ENCODE measurements at places on chromosomes 6 and 20.

DNA sequence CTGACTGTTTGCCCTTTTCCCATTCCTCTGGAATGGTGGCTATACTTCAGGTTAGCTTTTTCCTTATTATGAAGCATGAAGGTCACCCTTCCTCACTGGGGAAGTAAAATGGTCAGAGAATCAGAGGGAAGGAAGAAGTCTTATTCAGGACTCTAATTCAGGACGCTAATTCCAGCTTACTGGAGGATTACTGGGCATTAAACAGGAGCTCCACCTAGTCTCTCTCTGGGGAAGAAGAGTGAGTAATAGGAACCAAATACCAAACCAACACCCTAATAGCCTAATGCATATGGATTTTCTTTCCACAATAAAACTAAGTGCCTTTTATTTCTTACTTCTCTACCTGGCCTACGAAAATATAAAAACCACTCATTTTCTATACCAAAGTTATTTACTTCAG lies 10.1 kb downstream of the CRISP1 start:
- DNase-seq = no peak

GRCh38 chr6:95543798-95544197 lies 33.5 kb upstream of the MANEA start:
- DNase-seq = no peak

GRCh38 chr20:63495741-63496595 lies 2.9 kb downstream of the EEF1A2 start:
- peak; percentile 51 for DNase-seq

GRCh38 chr20:49713753-49714712 lies at the start of gene B4GALT5:
Gene B4GALT5, minus strand, starts transcription at chr20:49713878. Its CDS starts 188 bp downstream, at chr20:49713690.
- DNase-seq = peak; percentile 85

DNA sequence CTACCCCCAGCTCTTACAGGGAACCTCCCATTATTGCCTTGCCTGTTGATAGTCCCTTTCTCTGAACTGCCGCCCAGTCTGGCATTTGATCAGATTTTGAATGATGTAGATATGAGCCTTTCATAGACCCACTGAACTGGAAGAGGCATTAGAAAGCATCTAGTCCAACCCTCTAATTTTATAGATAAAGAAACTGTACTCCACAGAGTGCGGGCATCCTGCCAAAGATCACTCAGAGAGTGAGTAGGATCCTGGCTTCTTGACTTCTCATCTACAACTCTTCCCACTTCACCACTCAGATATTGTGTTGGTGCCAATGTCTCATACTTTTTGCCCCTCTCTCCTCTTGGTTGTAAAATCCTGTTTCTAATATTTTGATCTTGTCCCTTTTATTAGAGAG lies 179.2 kb upstream of the BMP2 start:
- no peak for DNase-seq

DNA sequence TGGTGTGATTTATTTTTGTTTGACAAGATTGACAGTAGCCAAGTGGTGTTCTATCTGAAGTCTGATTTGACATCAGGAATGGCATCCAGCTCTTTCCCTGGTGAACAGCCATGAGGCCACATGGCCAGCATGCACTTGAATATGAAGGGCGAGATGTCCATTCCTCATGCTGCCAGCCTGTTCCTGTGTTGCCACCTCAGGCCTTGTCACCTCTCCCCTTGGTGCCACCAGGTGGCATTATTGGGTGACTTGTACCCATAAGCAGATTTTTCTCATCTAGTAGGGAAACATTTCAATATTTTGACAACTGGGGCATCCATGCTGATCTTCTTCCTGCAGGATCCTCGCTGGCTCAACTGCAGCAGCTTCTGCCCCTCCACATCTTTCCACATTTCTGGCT lies 199.1 kb downstream of the ERMARD start:
- DNase-seq = peak; percentile 4

- DNase-seq = no peak
Measured at GRCh38 chr20:31945319-31945718, 6.5 kb downstream of the PDRG1 start.

- no peak for DNase-seq
Measured at GRCh38 chr6:24513602-24514001, 18.8 kb downstream of the ALDH5A1 start.

GRCh38 chr20:12925210-12925755 lies 83.5 kb upstream of the SPTLC3 start:
- DNase-seq = peak; percentile 75

- DNase-seq = peak; percentile 100
Measured at GRCh38 chr6:162964488-162965140, 236.8 kb downstream of the PACRG start.

DNA sequence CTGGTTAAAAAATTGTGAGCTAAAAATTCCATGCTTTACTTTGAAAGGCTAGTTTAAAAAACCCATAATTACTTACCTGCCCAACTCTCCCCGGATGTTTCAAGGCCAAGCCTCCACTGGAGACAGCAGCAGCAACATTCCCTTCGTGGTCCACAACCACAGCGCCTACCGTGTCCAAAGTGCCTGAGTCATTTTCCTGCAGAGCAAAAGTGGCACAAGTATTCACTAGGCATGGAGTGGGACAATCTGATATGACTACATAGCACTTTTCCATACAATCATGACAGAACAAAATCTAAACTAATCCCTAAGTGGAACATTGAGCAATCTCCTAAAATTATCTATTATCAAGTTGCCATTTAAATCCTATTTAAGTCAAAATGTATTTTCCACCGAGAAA lies 104.8 kb downstream of the TASP1 start:
- peak; percentile 28 for DNase-seq

GRCh38 chr6:28380381-28380780 lies 19.2 kb downstream of the ZSCAN12 start:
- DNase-seq = no peak

- DNase-seq = no peak
Measured at GRCh38 chr6:165823609-165824326, 160.7 kb upstream of the PDE10A start.

GRCh38 chr6:45350186-45350710 lies 22.1 kb downstream of the RUNX2 start:
- DNase-seq = no peak

DNA sequence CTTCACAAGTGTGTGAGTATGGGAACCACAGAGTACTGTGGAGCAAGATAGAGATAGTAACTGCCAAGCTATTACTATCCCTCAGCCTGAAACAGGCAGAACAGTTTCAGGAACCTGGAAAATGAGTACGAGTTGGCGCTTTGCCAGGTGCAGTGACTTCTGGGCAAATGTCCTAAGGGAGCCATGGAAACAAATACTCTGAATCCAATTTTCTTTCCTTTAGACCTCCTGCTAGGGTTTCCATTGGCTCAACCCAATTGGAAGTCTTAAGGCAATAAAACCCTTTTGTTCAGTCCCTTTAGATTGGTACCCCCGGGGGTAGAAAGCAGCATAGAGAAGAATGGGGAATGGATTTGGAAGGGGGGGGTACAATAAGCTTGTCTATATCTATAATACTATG lies 205.0 kb upstream of the EPHA7 start:
- no peak for DNase-seq

- DNase-seq = no peak
Measured at GRCh38 chr6:71509191-71510005, 220.8 kb downstream of the OGFRL1 start.
